CD14-positive monocyte (primary cell): ENCODE measurements at places on chromosomes 2 and 18.

GRCh38 chr2:170739048-170739447 is 23.9 kb downstream of the SP5 start:
- DNase-seq, result no peak

DNA sequence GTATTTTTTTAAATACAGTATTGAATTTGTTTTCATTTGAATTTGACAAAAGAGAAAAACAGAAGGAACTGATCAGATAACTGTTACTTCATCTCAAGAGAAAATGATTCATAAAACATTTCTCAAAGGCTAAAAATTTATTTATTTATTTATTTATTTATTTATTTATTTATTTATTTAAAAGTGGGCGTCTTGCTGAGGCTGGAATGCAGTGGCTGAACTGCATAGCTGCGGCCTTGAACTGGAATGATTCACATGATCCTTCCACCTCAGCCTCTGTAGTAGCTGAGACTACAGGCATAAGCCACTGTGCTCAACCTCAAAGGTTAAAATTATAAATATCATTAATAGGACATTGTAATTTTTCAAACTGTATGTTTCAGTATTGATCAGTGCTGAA is 4.5 kb upstream of the PUM2 start:
- no peak for DNase-seq

DNA sequence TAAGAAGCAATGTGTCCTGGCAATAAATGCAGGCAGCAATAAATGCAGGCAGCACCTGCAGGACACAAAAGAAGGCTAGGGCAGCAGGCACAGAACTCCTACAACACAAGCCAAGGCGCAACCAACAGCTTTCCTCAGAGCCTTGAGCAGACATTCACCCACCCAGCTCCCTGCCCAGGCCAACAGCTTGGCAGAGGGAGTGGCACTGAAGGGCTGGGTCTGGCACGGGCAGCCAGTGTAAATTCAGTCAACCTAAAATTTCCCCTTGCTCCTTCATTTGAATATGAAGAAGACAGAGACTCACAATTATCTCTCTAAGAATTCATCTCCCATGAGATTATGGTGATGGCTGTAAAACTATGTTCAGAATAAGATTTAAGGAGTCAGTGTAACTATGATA is 35.4 kb downstream of the AAK1 start:
- DNase-seq, result no peak

GRCh38 chr18:24268784-24269550 is 128.7 kb downstream of the OSBPL1A start:
- DNase-seq, result no peak

DNA sequence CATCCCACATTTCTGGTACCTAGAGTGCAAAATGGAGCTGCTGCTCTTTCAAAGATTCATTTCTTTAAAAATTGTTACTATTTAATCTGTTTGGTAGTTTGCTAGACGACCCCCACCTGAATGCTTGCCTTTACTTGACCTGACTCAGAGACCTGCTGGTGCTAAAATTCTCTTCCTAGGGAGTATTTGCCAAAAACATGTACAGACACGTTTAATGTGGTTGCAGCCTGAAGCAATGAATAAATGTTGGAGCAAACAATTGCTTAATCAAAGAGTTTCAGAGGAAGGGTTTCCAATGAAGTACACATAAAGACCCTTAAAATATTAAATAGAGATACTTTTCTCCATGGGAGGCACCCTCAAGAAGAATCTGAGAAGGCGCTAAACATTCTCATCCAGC is 734.4 kb downstream of the CBLN2 start:
- no peak for DNase-seq

DNA sequence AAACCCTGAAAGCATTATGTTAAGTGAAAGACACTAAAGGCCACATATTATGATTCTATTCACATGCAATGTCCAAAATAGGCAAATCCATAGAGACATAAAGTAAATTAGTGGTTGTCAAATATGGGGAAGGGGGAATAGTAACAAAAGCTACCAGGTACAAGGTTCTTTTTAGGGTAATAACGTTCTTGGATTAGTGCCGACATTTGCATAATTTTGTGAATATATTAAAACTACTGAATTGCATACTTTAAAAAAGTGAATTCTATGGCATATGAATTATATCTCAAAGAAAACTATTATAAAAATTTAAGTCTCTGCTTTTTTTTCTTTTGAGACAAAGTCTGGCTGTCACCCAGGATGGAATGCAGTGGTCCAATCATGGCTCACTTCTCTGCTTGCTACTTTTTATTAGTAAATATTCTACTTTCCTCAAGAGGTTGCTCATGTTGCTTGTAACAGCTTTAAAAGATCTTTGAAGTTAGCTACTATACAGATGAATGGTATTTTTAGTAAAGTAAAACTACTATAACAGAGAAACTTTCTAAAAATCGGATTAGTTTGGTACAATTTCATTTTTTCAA is 2.5 kb downstream of the SESTD1 start:
- no peak for DNase-seq
